Left forelimb (tissue), 1 donor: ENCODE measurements at places on chromosomes 6 and 20.

DNA sequence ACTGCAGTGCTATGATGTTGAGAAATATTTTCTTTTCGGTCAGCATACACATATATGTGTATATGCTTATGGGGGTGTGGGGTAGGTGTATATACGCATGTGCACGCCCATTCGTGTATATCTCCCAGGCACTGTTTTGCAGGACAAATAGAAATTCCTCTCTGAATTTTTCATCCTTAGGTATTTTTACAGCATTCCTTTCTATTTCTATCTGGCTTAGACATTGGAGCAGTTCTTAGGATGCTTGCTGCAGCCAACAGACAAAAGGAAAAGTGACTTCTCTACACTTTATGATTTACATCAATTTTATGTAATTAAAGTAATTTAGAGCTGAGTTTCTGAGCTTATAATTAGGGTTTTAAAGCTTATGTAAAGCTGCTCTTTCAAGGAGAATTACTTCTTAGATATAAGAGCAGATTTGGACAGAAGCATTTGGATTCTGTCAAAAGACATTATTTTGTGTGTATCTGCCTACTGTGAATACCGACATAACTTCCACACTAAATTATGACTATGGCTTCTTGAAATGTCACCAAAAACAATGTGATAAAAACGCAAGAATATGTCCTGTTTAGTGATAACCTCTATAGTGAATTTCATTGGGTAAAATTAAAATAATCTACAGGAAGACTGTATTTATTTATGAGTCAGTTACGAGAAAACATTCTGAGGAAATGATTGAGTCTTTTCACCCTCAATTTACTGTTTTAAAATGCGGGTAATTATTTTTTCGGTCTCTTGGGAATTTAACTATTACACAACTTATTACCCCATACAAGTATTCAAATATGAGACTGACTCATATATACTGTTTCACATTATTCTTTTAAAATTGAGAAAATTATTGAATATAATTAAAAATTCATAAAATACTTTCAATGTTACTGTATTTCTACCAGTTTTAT lies 21.3 kb upstream of the CEP43 start:
- no peak for DNase-seq

GRCh38 chr6:143803769-143804568 lies 39.2 kb upstream of the LTV1 start:
- DNase-seq: no peak

GRCh38 chr6:144849920-144850319 lies 564.8 kb downstream of the UTRN start:
- DNase-seq: no peak

GRCh38 chr6:156890627-156891314 lies 113.6 kb downstream of the ARID1B start:
- no peak for DNase-seq

DNA sequence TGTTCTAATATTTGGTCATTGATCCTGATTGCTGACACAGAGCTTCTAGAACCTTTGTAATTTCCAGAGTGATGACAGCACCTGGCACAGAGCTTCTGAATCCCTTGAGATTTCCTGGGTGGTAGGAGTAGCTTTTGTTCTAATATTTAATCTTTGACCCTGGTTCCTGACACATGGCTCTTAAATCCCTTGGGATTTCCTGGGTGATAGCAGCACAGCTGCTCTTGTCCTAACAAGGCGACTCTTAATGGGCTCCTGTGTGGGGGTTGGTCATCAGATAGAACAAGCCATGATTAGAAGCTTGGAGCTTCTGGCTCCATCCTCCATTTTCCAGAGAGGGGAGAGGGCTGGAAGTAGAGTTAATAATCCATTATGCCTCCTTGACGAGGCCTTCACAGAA lies 18.4 kb downstream of the GMPR start:
- DNase-seq: no peak
